ENCODE measurements at places on chromosomes 13 and 19.

DNA sequence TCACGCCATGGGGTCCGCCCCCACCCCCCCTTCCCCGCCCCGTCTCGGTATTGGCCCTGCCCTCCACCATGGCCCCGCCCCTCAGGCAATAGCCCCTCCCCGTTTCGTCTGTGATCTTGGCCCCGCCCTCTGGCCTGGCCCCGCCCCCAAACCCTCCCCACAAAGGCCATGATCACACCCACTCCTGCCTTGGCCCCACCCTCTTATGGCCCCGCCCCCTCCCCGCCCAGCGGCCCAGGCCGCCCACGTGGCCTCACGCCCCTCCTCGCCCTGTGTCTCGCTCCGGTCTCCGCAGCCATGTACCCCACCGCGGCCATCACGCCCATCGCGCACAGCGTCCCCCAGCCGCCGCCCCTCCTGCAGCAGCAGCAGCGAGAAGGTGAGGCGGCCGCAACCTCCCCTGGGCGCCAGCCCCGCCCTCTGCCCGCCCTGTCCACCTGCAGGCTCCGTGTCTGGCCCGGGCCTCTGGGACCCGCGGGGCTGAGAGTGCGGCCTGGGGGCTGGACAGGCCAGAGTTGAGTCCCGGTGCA, 61.3 kb downstream of the CELF5 start:
- DNase-seq = no peak

GRCh38 chr19:54465426-54466109, 2.0 kb upstream of the LENG9 start:
- DNase-seq = no peak

GRCh38 chr19:55703790-55704215, 28.8 kb downstream of the EPN1 start:
- DNase-seq = peak; percentile 40

DNA sequence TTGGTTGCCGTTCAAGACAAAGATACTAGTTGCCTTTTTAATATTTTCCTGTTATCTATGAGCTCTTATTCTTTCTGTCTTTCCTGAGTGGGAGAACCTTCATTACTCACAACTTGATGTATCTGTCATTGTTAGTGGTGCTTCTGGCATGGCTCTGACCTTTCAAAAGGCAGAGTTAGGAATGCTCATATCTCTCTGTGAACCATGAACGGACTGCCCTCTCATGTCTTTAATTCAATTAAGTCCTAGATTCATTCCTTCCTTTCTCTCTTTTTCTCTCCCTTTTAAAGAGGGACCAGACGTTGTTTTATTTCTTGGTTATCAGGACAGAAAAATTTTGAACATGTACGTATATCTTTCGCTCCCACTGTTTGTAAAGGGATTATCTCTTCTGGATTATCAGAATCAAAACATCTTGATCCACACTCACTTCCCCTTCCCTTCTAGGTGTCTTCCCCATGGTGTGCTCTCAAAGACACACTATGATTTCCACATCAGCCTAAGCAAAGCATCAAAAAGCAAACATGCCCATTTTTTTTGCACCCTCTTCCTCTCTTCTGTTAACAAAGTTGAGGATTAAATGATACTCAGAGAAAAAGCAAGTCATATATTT, 90.3 kb downstream of the LRCH1 start:
- DNase-seq = no peak
